Glutamatergic neuron (in vitro differentiated cells): ENCODE measurements at places on chromosomes 6 and 20. TPM values are rescaled to one million over a fixed set of nuclear protein-coding genes. Genes with fewer than 3 reads are reported as not detected.

The CST2 gene
- not detected for total RNA-seq

The LCA5 gene
- total RNA-seq: 5.3 TPM

The PCSK2 gene
- total RNA-seq: 28.7 TPM

The GPLD1 gene
- 2.0 TPM for total RNA-seq

The STXBP5 gene
- 14.6 TPM for total RNA-seq

The ATP6V1G2 gene
- total RNA-seq: 95.6 TPM

DNA sequence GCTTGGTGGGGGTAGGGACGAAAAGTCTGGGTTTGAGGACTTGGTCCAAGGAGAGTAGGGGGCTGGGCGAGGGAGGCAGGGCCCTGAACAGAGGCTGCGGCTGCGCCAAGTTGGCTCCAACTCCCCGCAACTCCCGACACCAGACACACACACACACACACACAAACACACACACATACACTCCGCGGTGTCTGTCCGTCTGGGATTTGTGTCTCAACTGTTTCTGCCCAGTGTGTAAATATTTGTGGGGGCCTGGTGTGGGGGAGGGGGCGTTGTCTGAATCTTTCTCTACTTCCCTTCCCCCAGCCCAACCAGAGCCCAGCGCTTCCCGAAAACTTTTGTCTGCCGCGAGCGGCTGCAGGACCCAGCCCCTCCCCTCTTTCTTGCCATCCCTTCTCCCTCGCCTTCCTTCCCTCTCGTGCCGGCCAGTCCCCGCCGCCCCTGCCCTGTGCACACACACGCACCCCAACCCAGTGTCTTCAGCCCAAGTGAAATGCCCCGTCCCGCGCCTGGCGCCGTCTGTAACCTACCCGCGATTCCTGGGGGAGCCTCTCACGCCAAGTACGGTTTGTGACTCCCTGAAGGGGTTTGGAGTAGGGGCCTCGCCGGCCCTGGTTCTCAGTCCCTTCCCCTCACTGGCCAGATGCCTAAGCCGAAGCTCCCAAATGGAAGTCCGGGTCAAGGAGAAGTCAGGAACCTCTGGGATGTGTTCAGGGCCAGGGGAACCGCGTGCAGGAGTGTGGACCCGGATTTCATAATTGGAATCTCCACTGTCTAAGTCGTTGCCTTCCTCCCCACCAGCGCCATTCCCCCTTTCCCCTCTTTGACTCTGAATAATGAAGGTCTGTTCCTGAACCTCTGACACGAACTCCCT lies 904 bp downstream of the MDFI start:
- no peak for DNase-seq
